Muscle of back (tissue), 13 donors: ENCODE measurements at places on chromosomes 5 and 9. TPM values are rescaled to one million over a fixed set of nuclear protein-coding genes. Genes with fewer than 3 reads are reported as not detected.

Gene AQP3
- 6.2 TPM for polyA plus RNA-seq

Gene CMYA5
- polyA plus RNA-seq = 90.2 TPM

Gene HRCT1
- polyA plus RNA-seq = 1.1 TPM

Gene IFNA21
- not detected for polyA plus RNA-seq

Gene ENG
- polyA plus RNA-seq = 50.3 TPM

Gene GZMA
- polyA plus RNA-seq = 1.8 TPM

Gene CDX1
- polyA plus RNA-seq = 0.23 TPM

Gene ADGRD2
- 0.12 TPM for polyA plus RNA-seq

Gene LHX2
- polyA plus RNA-seq = 0.95 TPM

Gene CERCAM
- polyA plus RNA-seq = 79.3 TPM

Gene FUT7
- polyA plus RNA-seq = not detected
